ENCODE measurements at places on chromosomes 12 and 14.

DNA sequence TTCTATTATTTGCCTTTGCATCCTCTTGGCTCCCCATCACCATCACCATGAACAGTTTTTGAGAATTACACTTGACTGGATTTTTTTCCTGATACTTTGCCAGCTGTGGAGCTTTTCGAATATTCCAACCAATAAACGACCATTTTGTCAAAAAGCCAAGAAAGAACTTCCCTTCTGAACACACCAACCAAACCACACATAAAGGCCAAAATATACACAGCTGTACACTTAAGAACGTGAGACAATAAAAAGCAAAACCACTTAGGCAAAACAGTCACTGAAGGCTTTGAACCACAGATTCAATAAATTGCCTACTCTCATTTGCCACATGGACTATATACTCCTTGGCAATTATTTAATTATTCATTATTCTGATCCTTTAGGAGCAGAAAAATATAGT lies 1.1 kb downstream of the C14orf93 start:
- DNase-seq = no peak

- DNase-seq = no peak
Observed at GRCh38 chr14:33643426-33644181, 307.3 kb downstream of the EGLN3 start.

GRCh38 chr14:81261176-81261575 lies 40.4 kb upstream of the GTF2A1 start:
- DNase-seq = no peak

DNA sequence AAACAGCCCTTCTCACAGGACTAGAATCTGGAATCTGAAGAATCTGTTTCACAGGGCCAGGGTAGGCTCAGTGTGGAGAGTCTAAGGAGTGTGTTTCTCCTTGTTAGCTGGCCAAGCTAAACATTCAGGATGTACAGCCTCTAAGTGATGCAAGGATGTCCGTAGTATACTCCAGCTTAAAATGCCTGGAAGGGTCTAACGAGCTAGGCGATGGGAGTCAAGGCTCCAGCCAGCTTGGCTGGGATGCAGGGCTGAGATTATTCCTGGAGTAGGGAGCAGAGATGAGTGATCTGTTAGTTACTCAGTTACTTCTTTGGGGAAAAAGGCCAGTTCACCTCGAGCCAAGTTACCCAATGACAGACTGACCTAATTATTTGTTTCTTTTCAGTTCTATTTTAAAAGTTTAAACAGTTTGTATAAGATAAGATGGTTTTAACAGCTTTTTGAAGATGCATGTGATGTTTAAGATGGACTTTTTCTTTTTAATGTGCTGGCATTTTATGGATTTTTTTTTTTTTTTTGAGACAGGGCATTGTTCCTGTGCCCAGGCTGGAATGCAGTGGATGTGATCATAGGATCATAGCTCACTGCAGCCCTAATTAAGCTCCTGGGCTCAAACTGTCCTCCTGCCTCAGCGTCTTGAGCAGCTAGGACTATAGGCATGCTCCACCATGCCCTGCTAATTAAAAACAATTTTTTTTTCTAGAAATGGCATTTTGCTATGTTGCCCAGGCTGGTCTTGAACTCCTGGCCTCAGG lies 41.1 kb downstream of the SYNE2 start:
- peak; percentile 30 for DNase-seq

- peak; percentile 5 for DNase-seq
Observed at GRCh38 chr14:86673523-86673969, 1143.6 kb downstream of the FLRT2 start.

- DNase-seq = no peak
Observed at GRCh38 chr12:51326698-51327439, 2.9 kb upstream of the BIN2 start.

Measured in large intestine (tissue), 12 donors.